ENCODE measurements at places on chromosomes 1 and 21. TPM values are rescaled to one million over a fixed set of nuclear protein-coding genes. Genes with fewer than 3 reads are reported as not detected.

The CLCA4 gene
- not detected for total RNA-seq

The NBPF20 gene
- 1.6 TPM for total RNA-seq

The TOMM40L gene
- total RNA-seq, result 11.5 TPM

The PLEKHA6 gene
- total RNA-seq, result 22.9 TPM

The PLA2G2C gene
- total RNA-seq, result not detected

The ERICH3 gene
- not detected for total RNA-seq

The HAX1 gene
- total RNA-seq, result 57.3 TPM

The INPP5B gene
- total RNA-seq, result 31.0 TPM

The CLDN14 gene
- not detected for total RNA-seq

The KRTAP10-11 gene
- not detected for total RNA-seq

The CHD5 gene
- under 0.01 TPM for total RNA-seq

The TMPRSS15 gene
- total RNA-seq, result not detected

The DCST1 gene
- not detected for total RNA-seq

The FMO2 gene
- not detected for total RNA-seq

The CHODL gene
- total RNA-seq, result 0.79 TPM

The ESPN gene
- not detected for total RNA-seq

The PARS2 gene
- 5.5 TPM for total RNA-seq

The E2F2 gene
- 0.54 TPM for total RNA-seq

The CLEC20A gene
- total RNA-seq, result 0.43 TPM

The SPRR3 gene
- total RNA-seq, result 1.2 TPM

The SMCP gene
- total RNA-seq, result not detected

The TM2D1 gene
- total RNA-seq, result 34.7 TPM

The LCE2A gene
- 0.79 TPM for total RNA-seq

The CELA3B gene
- not detected for total RNA-seq

The SPRR1A gene
- not detected for total RNA-seq

The HAPLN2 gene
- not detected for total RNA-seq

The MYOG gene
- total RNA-seq, result not detected

The THEM5 gene
- total RNA-seq, result not detected

The C1orf141 gene
- total RNA-seq, result not detected

The GBP6 gene
- 0.11 TPM for total RNA-seq

The SDC3 gene
- total RNA-seq, result 284 TPM

The HNRNPCL4 gene
- not detected for total RNA-seq

The CSF1 gene
- total RNA-seq, result 5.5 TPM

The NAV1 gene
- 47.7 TPM for total RNA-seq

The AMY1A gene
- total RNA-seq, result not detected

The MROH7 gene
- total RNA-seq, result 1.1 TPM
